ENCODE measurements at places on chromosomes 5 and 9. TPM values are rescaled to one million over a fixed set of nuclear protein-coding genes. Genes with fewer than 3 reads are reported as not detected.

DNA sequence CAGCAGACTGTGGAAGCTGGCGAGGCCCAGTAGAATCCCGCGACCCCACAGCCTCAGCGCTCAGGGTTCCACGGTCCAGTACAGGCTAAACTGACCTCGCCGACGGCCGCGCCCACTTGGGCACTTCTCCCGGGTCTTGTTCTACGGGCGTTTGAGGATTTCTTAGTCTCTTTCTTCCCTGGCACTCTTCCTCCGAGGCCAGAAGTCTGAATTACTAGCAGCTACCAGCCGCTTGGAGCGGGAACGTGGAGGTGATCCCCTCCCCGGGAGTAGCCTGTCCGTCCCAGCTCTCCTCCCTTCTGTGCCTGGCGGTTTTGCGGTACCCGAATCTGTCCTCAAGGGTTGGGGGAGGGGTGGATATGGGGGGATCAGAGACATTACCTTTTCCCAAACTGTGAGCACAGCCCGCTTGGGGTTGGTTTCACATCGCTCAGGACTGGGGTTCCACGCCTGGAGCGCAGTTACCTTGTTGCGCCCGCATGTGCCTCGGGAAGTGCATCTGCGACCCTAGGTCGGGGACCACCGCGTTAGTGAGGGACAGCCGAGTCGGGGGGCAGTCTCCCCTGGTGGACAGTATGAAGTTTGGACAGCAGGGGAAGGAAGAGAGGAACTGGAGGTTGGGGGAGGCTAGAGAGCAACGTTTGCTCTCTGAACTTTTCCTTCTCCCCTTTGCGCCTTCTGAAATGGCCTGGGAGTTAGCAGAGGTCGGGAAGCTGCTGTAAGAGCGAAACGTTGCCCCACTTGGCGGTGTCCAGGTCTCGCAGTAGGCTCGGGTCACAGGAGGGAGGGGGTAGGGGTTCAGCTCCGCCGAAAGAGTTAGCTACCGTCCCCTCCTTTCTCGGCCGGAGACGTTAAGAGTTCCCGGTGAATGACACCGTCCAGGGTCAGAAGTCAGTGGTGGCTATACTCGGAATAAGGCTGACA lies 190.8 kb downstream of the MEF2C start:
- H3K4me1 ChIP-seq: peaks cover 7% of the 10 kb centered on the region
- no peaks in the 10 kb centered on the region for H3K36me3 ChIP-seq
- H3K27ac ChIP-seq: no peak overlapping the region
- peaks cover 98% of the 10 kb centered on the region for H3K27me3 ChIP-seq
- no peak overlapping the region for H3K4me3 ChIP-seq

DNA sequence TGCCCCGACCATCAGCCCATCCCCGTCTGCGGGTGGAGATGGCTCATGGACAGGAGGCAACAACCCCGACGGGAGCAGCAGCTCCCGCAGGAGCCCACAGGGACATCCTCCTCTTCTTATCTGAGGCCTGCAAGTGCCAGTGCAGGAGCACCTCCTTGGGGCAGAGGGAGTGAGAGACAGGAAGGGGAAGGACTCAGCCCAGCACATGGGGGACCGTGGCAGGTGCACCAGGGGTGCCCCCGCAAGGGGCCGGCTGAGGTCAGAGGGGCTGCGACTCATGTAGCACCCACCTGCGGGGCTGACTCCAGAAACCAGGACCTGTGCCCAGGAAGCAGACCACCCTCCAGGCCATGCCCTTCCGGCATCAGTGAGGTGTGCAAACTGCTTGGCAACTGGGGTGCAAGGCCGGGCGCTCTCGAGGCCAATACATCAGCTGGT lies 259.8 kb upstream of the ADAMTS16 start:
- H3K4me1 ChIP-seq: no peaks in the 10 kb centered on the region
- H3K4me3 ChIP-seq: no peak overlapping the region
- H3K36me3 ChIP-seq: no peaks in the 10 kb centered on the region

The ITGA2 gene
- 53.2 TPM for total RNA-seq

The IL9 gene
- not detected for total RNA-seq
